ENCODE measurements at places on chromosomes 3 and 15.

DNA sequence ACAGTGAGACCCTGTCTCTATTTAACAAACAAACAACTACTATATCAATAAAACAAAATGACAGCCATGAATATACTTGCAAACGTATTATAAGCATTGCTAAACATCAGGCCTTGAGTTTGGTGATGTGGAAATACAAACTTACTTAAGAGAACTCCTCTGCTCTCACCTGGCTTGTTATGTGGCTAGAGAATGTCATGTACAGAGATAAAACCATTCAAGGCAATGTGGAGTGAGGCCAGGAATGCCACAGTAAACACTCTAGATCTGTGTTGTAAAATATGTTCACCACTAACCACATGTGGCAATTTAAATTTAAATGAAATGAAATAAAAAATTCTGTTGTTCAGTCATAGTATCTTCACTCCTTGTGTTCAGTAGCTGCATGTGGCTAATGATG is 22.7 kb upstream of the RARB start:
- no peak for DNase-seq

DNA sequence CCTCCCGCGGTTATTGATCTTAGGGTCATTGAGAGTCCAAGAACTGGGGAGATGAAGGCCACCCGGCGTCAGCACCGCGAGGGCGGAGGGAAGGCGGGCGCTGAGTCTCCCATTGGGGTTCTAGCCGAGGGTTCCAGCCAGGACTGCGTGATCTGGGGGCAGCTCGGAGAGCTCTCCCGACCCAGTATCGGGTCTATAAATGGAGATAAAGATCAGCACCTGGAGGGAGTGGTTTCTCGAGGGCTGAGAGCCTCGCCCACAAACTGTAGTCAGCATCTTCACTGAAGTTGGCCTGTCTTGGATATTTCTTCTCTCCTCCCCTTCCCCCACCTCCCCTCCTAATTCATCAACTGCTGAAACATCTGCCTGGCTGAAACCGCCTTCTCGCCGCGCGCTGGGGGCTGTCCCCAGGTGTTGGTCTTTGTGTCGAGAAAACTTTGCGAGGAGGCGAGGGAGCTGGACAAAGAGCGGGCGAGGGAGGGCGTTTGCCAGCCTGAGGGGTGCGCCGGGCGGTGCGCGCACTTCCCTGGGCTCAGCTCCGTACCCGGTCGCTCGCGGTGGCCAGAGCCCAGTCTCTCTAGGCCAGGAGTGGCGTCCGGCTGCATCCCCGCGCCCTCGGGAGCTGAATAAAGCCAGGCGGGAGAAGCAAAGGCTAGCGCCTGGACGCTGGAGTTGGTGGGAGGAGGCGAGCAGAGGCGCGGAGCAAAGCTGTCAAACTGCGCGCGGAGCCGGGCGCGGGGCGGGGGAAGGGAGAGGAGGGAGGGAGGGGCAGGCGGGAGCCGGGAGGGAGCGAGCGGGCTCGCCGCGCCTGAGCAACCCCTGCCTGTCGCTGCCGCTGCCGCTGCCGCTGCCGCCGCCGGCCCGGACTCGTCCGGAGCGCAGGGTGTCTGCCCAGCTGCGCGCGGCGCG is at the start of gene ST8SIA2:
TSS of gene ST8SIA2 (plus strand) at position 811 of the 909 bp plus-strand sequence. CDS start 184 bp downstream, outside the sequence.
- DNase-seq: no peak

DNA sequence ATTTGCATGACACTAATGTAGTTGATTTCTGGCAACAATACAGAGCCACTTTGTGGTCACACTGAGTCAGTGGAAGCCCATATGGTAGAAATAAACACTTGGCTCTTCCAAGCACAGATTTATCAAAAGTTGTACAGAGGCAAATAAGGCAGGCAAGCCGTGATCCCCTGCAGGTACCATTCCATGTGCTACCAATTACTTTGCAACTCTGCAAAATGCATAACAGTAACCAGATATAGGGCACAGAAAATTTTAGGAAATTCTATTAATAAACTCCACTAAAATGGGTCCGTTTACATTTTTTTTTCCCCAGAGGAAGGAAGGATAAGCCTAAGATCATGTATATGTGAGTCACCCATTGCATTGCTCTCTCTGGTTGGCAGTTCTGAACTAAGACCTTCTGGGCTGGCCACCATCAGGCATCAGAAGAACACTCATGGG is 103.1 kb upstream of the PTX3 start:
- DNase-seq: no peak

DNA sequence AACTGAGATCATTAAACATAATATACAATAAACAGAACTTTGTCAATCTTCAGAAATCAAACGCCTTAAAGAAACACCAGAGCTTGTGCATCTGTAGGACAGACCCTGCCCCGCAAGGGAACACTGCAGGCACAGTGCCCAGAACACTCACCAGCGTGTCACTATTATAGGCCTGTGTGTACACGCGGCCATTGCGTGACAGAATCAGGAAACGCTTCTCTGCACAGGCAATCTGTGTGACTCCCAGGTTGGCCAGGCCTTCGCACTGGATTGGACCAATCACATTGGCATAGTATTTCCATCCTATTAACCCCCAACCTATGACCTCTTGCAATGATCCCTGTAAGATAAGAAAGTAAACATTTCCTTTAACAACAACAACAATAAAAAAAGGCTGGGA is 52.9 kb downstream of the HERC2 start:
- DNase-seq: no peak

GRCh38 chr3:88574146-88574545 is 424.4 kb downstream of the C3orf38 start:
- no peak for DNase-seq

GRCh38 chr3:197854596-197855343 is 63.7 kb downstream of the LRCH3 start:
- DNase-seq: no peak

DNA sequence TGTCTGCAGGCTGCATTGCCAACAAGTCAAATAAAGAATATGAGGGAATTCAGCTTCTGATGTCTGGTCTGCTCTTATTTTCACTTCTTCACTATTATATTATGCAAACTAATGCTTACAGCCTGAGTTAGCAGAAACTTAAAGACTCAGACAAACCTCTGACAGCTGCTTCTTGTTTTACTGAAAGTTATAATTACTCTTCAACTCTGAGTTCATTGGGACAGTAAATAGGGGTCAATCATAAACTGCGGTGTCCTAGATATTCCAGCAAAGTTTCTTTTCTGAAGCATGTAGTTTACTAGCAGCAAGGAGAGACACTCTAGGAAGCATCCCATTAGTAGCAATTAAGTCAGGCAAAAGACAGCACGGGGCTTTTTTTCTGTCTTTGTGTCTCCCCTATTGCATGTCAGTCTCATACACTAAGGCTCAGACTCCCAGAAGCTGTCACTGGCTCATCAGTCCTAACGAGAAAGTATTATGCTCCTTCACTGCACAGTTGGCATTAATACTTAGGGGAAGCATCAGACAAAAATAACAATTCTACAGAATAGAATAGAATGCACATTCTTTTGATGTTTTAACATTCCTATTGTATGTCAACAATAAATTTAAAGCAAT is 1060.8 kb downstream of the ROBO1 start:
- DNase-seq: no peak

- no peak for DNase-seq
Measured at GRCh38 chr3:170524073-170524472, 61.8 kb downstream of the SLC7A14 start.

GRCh38 chr3:177838766-177839350 is 641.6 kb upstream of the TBL1XR1 start:
- DNase-seq: no peak

- DNase-seq: no peak
Measured at GRCh38 chr3:98978068-98978811, 76.7 kb upstream of the DCBLD2 start.

- no peak for DNase-seq
Measured at GRCh38 chr3:197227780-197228574, 70.4 kb downstream of the DLG1 start.

DNA sequence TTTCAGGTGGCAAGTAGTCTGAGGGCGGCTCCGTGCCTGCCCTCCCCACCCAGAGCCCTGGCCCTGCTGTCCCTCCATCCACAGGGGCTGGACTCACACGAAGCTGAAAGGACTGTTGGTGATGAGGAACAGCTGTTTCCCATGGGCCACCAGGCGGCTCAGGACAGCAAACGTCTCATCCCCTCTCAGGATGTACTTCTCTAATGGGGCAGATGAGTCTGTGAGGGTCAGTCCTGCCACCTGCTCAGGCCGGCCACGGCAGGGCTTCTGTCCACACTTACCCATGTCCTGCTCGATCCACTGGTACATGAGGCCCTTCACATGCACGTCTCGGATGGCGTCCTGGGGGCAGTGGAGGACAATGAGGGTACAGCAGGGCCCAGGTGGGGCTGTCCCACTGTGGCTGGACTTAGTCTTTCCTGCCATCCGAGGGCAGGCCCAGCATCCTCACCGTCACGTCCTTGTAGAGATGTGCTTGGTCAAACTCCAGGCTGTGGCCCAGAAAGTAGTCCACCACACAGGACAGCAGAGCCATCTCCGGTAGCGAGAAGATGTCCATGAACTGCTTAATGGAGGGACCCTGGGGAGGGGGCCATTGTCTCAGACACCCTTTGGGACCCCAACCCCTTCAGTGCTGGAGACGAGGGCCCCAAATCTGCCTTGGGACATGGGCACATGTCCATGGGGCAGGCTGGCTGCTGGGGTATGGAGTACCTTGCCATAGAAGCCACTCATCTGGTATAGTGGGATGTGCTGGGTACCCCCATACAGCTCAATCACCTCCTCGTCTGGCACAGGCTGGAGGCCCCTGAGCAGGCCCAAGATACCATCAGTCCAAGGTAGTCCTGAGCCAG is 5.7 kb downstream of the NT5DC2 start:
- no peak for DNase-seq

- no peak for DNase-seq
Measured at GRCh38 chr3:14831916-14832450, 13.2 kb downstream of the FGD5 start.

DNA sequence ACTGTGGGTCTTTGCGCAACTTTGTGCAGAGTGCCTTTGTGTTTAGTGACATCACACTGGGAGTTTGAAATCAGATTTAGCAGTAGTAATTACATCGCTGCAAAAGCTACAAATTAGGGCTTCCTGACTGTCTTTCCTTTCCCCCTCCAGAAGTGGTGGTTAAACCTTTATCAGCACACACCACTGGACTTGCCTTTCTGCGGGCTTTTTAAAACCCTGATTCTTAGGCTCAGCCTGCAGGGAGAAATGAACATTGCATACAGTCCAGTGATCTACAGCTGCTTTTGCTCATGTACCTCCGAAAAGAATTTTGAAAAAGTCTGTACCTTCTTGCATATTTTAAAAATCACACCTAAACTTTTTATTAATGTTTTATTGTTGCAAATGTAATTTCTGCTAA is 219.7 kb upstream of the NAALADL2 start:
- DNase-seq: no peak

- DNase-seq: no peak
Measured at GRCh38 chr15:64099379-64099778, 3.6 kb downstream of the SNX1 start.

Data from stimulated activated CD8-positive, alpha-beta memory T cell treated with anti-CD3 and anti-CD28 coated beads, Interleukin-15, amount 100 ng/mL, for 24 hours (primary cell).